Smooth muscle cell of the coronary artery (primary cell): ENCODE measurements at places on chromosomes 3 and 15. TPM values are rescaled to one million over a fixed set of nuclear protein-coding genes. Genes with fewer than 3 reads are reported as not detected.

The TRH gene
- total RNA-seq = not detected in 2 replicates

The TMC3 gene
- total RNA-seq = 13.7 TPM in 1 of 2 replicates, not detected in the other

The POC1A gene
- 2.3 and 6.0 TPM in 2 replicates for total RNA-seq

The MME gene
- 3.5 and 1,234 TPM in 2 replicates for total RNA-seq

The ATP10A gene
- total RNA-seq = 4.4 and 5.5 TPM in 2 replicates

The ZKSCAN7 gene
- 4.6 and 8.3 TPM in 2 replicates for total RNA-seq

The PTPRG gene
- 19.2 and 50.7 TPM in 2 replicates for total RNA-seq

The ANKRD34C gene
- not detected in 2 replicates for total RNA-seq

The FBLN2 gene
- 587 and 1,203 TPM in 2 replicates for total RNA-seq

The GOLGA8S gene
- under 0.01 TPM in 1 of 2 replicates, not detected in the other for total RNA-seq

The PATL2 gene
- total RNA-seq = 0.08 and 0.82 TPM in 2 replicates
